IMR-90 (cell line): ENCODE measurements at places on chromosomes 6 and 20. TPM values are rescaled to one million over a fixed set of nuclear protein-coding genes. Genes with fewer than 3 reads are reported as not detected.

DNA sequence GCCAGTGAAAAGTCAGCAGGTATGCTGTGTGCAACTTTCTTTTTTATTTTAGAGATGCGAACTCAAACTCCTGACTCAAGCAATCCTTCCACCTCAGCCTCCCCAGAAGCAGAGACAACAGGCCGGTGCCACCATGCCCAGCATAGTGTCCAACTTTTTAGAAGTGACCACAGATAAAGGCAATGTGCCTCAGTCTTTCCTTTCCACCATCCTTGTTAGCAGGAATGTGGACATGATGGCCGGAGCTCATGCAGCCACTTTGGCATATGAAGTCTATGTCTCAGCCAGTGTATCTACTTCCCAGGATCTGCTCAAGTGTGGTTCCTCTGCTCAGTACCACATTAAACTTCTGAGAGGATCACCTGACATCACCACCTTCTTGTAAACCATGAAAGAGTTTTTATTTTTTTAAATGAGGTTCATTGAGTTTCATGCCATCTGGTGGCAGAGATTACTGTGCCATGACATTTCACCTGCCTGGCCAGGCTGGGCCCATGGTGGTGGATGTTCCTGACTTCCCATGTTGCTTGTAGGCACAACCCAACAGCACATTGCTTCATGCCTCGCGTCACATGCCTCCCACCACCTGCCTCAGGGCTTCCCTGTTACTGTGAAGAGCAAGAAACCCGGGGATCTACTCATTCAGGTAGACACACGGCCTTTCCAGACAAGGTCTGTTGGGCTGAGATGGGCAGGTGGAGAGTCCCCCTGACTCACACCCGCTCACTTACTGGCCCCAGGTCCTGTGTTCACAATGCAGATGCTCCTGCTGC, 216.5 kb downstream of the LY86 start:
- DNase-seq, result no peak

GRCh38 chr6:137775720-137776119, 91.3 kb upstream of the TNFAIP3 start:
- DNase-seq, result no peak

PNPLA1 gene
- total RNA-seq, result not detected in 2 replicates

HCRTR2 gene
- total RNA-seq, result under 0.01 TPM in 1 of 2 replicates, not detected in the other

GPLD1 gene
- total RNA-seq, result 0.18 and 0.28 TPM in 2 replicates
